ENCODE measurements at places on chromosomes 6 and 20. TPM values are rescaled to one million over a fixed set of nuclear protein-coding genes. Genes with fewer than 3 reads are reported as not detected.

C20orf204 gene
- total RNA-seq = 1.6 TPM

USP49 gene
- 3.5 TPM for total RNA-seq

BPIFB4 gene
- total RNA-seq = not detected

- DNase-seq = no peak
Measured at GRCh38 chr20:33490023-33490933, at the start of gene CBFA2T2. Gene CBFA2T2, plus strand, starts transcription at chr20:33490096. Its CDS starts 172 bp downstream, at chr20:33490268.

DNA sequence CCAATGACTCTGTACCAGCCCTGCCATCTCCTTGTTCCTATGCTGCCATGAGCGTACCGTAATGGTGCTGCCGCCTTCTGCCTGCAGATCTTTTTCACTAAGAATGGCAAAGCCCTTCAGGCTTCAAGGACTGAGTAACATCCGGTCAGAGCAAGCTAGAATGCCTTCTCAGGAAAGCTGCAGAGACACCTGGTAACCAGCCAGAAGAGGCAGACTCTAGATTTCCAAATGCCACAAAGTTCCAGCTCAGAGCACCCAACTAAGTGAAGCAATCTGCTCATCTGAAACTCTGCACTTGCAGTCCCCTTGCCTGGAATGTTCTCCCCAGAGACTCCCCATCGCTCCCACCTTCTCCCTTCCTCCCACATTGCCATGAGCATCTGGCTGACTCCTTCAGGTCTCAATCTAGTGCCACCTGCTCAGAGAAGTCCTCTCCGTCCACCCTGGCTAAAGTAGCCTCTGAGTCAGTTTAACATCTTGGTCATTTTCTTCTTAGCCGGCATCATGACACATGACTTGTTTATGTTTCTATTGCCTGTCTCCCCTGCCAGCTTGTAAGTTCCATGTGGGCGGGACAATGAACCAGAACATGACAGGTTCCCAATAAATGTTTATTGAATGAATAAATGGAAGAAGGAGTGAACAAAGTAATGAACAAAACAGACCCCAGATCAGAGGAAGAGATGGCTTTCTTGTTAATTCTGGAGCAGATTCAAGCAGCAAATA lies 6.9 kb upstream of the OCSTAMP start:
- DNase-seq = no peak

DNA sequence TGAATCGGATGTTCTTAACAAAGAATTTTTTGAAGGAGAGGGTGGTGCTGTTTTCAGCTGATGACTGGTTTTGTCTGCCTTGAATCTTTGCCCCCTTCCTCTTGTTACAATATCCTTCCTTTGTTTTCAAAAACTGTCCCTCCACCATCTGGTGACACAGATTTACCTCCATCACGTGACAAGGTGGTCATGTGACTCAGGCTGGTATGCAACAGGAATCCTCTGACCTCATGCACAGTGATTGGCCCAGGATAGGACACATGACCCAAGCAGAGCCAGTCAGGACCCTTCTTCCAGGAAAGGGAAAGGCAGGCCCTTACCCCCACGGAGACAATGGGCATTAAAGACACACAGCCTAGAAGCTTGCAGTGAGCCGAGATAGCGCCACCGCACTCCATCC lies 84.7 kb upstream of the MC3R start:
- no peak for DNase-seq

Data from H7 (cell line).